Sigmoid colon (tissue), 7 donors: ENCODE measurements at places on chromosomes 2 and 18. TPM values are rescaled to one million over a fixed set of nuclear protein-coding genes. Genes with fewer than 3 reads are reported as not detected.

DNA sequence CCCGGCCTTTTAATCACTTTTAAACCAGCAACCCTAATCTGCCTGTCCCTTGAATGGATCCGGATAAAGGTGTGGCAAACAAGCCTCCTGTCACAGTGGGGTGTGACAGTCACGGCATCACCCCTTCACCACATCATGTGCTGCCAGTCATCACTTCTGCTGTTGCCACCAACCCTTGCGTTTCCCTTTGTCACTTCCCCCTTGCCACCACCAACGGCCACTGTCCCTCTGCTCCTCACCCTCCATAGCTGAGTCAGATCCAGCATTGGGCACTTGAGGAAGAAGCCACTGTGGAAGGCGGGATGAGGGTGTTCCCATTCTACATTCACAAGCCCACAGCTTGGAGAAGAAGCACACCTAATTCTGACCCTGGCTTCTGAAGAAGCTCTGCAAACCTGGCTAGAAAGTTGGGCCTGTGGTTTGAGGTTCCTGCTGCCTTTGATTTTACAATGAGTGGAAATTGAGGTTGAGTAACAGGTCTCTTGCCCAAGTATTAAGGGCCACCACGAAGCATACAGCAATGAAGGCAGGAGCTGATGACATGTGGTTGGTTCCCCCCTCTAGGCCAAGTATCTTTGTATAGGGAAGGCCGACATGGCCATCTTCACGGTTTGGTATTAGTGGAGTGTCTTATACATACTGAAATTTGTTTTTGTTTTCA lies 22.9 kb upstream of the DARS1 start:
- peak; percentile 72 for DNase-seq

DNA sequence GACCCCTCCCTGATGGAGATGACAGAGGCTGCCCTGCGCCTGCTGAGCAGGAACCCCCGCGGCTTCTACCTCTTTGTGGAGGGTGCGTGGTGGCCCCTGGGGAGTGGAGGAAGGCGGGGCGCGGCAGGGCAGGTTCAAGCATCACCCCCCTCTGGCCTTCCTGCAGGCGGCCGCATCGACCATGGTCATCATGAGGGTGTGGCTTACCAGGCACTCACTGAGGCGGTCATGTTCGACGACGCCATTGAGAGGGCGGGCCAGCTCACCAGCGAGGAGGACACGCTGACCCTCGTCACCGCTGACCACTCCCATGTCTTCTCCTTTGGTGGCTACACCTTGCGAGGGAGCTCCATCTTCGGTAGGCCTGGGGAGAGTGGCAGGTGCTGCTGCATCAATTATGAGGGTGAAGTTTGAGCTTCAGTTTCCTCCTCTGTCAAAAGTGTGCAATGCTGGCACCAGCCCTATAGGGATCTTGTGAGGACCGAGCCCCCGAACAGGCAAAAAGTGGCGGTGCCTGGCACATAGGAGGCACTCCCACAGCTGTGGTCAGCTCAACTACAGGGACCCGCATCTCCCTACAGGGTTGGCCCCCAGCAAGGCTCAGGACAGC lies 2.2 kb downstream of the ALPI start:
- DNase-seq, result peak; percentile 57

DNA sequence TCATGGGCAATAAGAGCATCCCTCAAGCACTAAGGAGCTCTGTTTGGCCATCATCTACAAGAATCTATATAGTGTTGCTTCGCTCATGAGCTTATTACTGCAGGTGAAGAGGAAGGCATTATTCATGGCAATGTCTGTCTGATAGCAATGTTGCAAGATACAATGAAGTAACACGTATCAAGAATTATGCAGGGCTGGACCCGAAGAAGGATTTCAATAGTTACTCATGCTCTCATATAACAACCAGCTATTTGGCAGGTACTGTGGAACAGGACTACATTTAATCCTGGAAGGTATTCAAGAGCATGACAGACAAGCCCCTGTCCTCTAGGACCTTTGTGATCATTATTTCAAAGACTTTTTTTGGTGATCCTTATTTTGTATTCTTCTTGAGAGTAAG lies 109.6 kb downstream of the LAMA3 start:
- DNase-seq, result no peak

GRCh38 chr2:131966256-131966655 lies 195.5 kb downstream of the ANKRD30BL start:
- no peak for DNase-seq

The GAL3ST2 gene
- not detected for total RNA-seq

DNA sequence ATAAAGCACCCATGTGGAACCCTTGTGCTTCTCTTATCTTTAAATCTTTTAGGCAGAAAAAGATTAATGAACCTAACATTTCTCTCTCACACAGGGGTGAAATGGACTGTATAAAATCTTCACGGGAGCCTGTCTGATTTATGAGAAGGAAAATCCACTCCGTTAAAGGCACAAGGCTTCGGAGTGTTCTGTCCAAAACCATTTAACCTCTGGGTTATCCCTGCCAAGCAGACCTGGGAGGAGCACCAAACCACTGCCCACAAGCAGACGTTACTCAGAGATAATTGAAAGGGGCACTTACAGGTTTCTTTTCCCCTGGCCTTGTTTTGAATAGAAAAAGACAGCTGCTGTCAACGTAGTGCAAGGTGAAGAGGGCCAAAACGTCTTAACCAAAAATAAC lies 184.4 kb upstream of the DOK6 start:
- DNase-seq, result no peak

- DNase-seq, result peak; percentile 62
These were observed 14.8 kb downstream of the ZAP70 start for GRCh38 chr2:97728091-97728731.

DNA sequence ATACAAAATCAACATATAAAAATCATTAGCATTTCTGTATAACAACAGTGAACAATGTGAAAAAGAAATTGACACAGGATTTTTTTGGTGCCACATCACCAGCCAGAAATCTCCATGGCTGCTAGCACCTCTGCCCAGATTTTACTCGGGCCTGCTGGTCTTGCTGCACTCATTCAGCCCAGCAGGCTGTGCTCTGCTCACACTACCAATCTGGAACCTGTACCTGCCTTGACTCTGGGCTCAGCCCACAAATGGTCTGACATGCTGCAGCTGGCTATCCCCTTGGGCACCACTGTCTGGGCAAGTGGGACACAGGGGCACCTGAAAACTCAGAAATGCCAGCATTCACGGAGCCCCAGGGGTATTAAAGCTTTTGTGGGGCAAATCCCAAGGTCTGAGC lies 392.5 kb upstream of the NRXN1 start:
- no peak for DNase-seq

GRCh38 chr18:76445275-76445674 lies 49.8 kb downstream of the ZNF516 start:
- no peak for DNase-seq

DNA sequence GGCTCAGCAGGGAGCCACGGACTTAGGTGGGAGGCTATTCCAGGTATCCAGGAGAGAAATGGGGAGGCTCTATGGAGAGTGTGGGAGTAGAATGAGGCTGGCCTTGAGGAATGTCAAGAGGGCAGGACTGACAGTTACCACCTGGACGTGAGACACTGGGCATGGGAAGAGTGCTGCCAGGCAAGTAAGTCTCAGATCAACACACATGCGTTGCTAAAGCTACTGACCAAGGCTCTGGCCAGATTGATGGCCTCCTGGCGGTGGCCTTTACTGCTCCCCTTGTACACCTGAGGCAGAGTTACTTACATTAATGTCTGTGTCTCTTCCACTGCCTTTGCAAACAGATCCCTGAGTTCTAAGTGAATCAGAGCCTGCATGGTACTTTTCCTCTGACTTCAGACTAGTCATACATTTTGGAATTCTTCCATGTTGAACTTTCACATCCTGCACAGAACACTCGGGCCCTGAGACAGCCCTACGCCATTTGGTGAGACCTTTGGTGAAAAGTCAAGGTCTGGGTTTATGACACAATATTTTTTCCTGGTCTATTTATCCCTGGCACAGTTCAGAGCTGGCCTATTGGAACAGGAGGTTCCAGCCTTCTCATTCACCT lies 398.8 kb upstream of the TRIB2 start:
- DNase-seq, result no peak

- DNase-seq, result no peak
These were observed 59.7 kb downstream of the XDH start for GRCh38 chr2:31354837-31355236.

GRCh38 chr2:78682781-78683180 lies 342.7 kb upstream of the REG3G start:
- no peak for DNase-seq

The TLX2 gene
- 1.6 TPM for total RNA-seq

DNA sequence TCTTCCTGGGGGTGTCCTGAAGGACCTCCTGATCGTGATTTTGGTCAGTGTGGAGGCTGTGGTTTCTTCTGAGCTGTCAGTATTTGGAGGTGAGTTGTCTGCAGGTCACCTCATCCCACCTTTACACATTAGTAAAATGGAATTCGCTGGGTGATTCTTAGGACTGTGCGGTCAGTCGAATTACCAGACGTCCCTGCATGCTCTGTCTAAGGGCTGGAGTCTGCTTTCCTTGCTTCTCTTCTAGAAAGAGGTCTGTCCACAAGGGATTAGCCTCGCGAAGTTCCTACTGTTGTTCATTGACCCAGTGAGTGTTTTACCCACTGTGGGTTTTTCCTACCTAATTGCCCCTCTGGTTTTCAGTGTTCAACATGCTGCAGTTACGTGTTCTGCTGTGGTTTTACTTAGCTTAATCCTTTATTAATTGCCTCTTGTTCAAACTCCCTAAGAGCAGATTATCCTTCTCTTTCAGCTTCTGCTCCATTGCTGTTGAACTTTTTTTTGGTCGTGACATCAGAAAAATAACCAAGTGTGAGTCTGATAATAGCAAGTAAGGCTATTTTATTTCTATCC lies 183.4 kb downstream of the NEDD4L start:
- no peak for DNase-seq

DNA sequence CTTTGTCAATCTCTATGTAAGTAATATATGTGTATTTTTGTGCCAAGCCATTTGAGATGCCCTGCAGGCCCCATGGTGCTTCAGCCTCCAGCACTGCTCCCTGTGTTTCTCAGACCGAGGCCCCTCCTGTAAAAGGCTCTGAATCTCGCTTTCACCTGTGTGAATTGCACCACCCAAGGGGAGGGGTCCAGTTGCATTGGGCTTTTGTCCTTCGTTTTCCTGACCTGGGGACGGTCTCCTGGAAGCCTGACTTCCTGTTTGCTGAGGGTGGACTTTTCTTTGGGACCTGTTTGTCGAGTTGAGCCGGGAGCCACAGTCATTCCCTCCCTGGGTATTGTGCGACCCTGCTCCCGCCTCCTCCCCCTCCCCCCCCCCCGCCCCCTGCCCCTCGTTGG lies 48.9 kb downstream of the AGAP1 start:
- DNase-seq, result no peak

DNA sequence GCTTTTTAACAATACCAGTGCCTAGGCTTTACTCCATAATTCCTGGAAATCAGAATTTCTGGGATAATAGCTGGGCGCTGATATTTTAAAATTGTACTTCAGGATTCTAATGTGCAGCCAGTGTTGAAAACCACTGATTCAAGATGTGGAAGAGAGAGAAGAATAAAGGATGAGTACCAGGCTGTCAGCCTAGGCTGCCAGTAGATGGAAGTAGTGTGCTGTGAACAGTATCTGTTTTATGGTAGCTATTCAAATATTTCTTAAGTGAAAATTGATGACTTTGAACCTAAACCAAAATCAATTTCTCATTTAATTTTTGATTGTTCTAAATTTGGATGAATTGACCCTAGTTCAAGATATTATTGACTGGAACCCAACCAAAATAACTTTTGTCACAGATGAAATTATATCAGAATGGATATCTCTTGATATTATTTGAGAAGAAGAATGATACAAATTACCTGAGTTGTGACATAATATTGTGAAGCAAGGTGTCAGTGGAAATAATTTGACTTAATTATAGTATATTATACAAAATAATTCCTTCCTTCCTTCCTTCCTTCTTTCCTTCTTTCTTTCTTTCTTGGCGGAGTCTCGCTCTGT lies 88.0 kb downstream of the COMMD1 start:
- DNase-seq, result no peak

GRCh38 chr2:226467221-226467620 lies 332.4 kb downstream of the IRS1 start:
- no peak for DNase-seq

The CAVIN2 gene
- total RNA-seq, result 201 TPM

DNA sequence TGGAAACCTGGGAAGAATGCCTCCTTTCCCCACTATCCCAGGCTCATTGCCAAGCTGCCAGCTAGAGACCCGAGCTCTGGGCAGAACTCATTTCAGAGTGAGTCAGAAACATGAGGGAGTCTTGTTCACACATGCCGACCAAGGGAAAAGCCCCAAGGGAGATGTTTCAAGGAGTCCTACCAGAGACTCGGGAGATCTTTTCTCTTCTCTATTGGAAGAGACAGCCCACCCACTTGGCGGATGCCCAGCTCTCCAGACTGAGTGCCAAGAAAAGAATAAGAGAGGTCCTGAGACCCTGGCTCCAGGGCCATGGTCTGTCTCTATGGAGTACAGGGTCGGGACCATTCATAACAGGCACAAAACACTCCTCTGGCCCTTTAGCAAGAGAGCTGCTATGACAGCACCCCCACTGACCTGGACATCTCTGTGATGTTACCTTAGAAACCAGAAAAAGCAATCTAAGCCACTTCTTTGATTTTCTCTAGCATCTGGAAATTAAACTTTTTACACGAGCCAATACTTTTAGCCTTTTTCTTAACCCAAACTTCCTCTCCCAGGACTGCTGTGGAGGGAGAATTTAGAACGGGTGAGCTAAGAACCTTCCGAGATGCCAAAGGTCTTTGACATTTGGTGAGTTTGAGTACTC lies 18.5 kb upstream of the IGFBP5 start:
- peak; percentile 76 for DNase-seq

GRCh38 chr2:26637811-26638310 lies 3.3 kb downstream of the CIB4 start:
- peak; percentile 27 for DNase-seq

- no peak for DNase-seq
These were observed 164.7 kb downstream of the ZBTB7C start for GRCh38 chr18:48244530-48244929.

The PRSS56 gene
- total RNA-seq, result not detected

DNA sequence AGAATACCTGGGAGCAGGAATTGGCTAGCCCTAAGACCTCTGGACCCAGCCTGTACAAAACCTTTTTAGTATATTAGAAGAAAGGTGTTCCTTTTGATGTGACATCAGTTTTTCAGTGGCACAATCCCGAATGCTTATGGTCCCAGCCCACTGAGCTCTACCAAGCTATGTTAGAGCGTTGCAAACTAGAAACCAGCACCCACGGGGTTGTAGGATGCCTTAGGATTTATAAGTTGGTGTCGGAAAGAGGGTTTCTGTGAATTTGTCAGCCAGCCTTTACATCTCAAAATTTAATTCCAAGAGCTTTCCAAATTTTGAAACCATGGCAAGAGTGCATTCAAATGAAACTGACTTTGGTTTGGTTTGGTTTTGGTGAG lies 499 bp upstream of the LMAN1 start:
- DNase-seq, result no peak

The GCG gene
- total RNA-seq, result not detected
